ENCODE measurements at places on chromosomes 4 and X.
A peak's percentile ranks its signal among the peaks of the same experiment; 100 is the strongest.

GRCh38 chrX:74259885-74260491 lies 44.0 kb upstream of the ZCCHC13 start:
- H3K4me1 ChIP-seq: no peaks in the 10 kb centered on the region
- no peak overlapping the region for H3K4me3 ChIP-seq
- H3K27me3 ChIP-seq: no peaks in the 10 kb centered on the region
- H3K27ac ChIP-seq: no peak overlapping the region
- H3K36me3 ChIP-seq: no peaks in the 10 kb centered on the region
- DNase-seq: no peak

- H3K36me3 ChIP-seq: no peaks in the 10 kb centered on the region
- no peaks in the 10 kb centered on the region for H3K27me3 ChIP-seq
- no peak for DNase-seq
- H3K4me1 ChIP-seq: no peaks in the 10 kb centered on the region
- H3K27ac ChIP-seq: no peak overlapping the region
- H3K4me3 ChIP-seq: no peak overlapping the region
Observed at GRCh38 chr4:100428051-100428450, 89.8 kb downstream of the EMCN start.

DNA sequence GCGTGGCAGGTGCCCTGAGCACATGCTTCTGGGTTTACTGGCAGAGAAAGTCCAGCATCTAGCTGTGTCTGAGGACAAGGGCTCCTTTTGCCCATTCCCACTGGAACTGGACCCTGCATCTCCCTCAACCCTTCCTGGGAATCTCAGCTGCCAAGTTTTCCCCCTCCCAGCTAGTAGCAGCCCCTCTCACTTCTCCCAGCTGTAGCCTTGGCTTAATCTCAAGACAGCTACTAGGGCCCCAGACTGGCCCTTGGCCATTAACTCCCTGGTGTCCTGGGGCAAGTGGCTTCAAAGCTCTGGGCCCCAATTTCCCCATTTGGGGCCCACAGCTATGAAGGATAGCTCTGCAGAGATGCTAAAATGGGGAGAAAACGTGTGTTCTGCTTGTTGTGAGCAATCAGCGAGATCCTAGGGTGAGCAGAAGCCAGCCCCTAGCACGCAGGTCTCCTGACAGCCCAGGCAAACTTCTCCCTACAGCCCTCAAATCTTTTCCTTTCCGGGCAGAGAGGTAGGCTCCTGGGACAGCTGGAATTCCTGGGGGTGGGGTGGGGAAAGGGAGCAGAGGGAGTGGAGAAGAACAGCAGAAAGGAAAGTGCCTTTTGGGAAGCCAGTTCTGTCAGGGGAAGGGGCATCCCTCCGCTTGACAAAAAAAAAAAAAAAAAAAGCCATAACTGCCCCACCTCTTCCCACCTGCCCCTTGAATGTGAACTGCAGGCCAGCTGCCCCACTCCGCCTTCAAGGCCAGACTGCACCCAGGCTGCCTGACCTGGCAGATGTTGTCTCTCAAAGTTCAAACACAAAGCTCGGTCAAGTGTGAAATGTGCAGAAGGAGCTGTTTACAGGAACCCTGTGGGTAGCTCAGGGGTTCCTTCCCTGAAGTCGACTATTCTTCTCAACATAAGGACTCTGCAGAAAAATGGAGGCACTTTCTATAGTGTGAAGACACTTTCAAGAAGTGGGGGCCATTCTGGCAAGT lies 16.6 kb downstream of the FGD1 start:
- peak overlapping the region; percentile 17 for H3K27ac ChIP-seq
- no peak for DNase-seq
- no peaks in the 10 kb centered on the region for H3K36me3 ChIP-seq
- H3K4me3 ChIP-seq: no peak overlapping the region
- no peaks in the 10 kb centered on the region for H3K4me1 ChIP-seq
- H3K27me3 ChIP-seq: no peaks in the 10 kb centered on the region

- H3K27me3 ChIP-seq: no peaks in the 10 kb centered on the region
- no peaks in the 10 kb centered on the region for H3K36me3 ChIP-seq
- no peak overlapping the region for H3K4me3 ChIP-seq
Observed at GRCh38 chrX:10884246-10884645, 226.9 kb upstream of the HCCS start.

DNA sequence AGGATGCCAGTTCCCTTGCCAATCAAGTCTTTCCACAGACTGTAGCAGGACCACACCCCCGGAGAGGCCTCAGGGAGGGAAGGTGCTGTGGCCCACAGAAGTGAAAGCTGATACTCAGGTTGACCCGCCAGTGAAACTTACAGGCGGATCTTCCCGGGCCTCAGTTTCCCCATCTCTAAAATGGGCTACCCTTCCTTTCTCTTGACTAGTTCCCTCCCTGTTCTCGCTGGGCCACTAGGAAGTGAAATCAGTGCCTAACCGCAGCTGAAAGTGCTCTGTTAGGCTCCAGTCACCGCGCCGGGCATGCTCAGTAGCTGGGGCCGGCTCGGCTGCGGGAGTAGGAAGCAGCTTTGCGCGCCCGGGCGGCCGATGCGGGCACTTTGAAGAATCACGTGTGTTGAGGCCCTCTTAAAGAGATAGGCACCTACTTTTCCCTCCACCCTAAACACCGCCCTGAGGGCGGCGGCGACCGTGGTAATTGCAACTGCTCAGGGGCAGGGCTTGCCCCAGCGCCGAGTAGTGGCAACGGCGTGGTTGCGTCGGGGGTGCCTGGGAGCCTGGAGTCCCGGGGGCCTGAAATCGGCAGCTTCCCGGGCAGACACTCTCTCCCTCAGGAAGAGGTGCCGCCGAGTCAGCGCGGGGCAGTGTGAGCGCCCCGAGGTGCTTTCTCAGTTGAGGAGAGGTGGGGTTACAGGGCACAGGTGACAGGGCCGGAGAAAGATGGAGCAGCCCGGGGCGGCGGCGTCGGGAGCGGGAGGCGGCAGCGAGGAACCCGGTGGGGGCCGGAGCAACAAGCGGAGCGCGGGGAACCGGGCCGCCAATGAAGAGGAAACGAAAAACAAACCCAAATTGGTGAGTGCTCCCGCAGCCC lies at the start of gene DIAPH2:
Gene DIAPH2, plus strand, starts transcription at position 504 of the 871 bp plus-strand sequence.
- H3K27me3 ChIP-seq: no peaks in the 10 kb centered on the region
- H3K4me1 ChIP-seq: no peaks in the 10 kb centered on the region
- peak; percentile 82 for DNase-seq
- peak within 1 kb of the TSS; percentile 68 for H3K4me3 ChIP-seq

- H3K36me3 ChIP-seq: no peaks in the 10 kb centered on the region
- H3K4me3 ChIP-seq: no peak overlapping the region
- H3K27ac ChIP-seq: no peak overlapping the region
Observed at GRCh38 chr4:1321486-1321885, 25.5 kb upstream of the UVSSA start.

- H3K4me1 ChIP-seq: no peaks in the 10 kb centered on the region
- no peaks in the 10 kb centered on the region for H3K27me3 ChIP-seq
- no peak overlapping the region for H3K4me3 ChIP-seq
- DNase-seq: no peak
Observed at GRCh38 chr4:183635741-183636140, 23.2 kb downstream of the RWDD4 start.

- no peaks in the 10 kb centered on the region for H3K27me3 ChIP-seq
- no peak for DNase-seq
Observed at GRCh38 chrX:18098763-18099162, 121.9 kb downstream of the BEND2 start.

DNA sequence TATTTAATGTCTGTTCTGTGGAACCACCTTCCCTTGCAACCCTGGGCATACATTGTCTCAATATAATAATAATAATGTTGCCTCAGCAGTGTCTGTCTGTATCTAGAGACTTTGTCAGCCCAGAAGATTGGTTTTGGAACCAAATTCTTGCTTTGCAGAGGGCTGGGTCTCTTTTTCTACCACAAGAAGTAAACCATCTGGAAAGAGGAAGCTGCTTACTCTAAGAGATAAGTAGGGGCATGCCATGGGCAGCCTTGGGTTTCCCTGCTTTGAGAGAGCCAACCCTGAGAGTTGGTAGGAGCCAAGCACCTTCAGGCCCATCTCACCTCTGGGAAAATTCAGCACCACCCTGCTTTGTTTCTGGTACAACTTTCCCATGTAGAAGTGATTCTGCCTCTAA lies 27.0 kb downstream of the TMEM31 start:
- no peak for DNase-seq
- no peaks in the 10 kb centered on the region for H3K36me3 ChIP-seq
- H3K4me1 ChIP-seq: no peaks in the 10 kb centered on the region

DNA sequence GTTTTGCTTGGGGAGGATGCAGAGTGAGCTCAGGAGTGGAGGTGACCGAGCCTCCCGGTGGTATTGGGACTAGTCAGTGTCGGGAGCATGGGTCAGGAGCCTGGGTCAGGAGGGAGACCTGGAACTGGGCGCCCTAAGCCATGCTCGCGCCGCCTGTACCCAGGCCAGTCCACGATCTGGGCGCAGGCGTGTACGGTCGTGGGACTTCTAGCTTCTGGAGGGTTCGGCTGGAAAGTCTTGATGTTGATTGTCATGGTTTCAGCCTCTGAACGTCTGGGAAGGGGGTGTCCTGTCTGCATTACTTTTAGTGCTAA lies 244 bp downstream of the EIF2S3 start:
- no peaks in the 10 kb centered on the region for H3K27me3 ChIP-seq
- no peaks in the 10 kb centered on the region for H3K4me1 ChIP-seq
- no peak overlapping the region for H3K4me3 ChIP-seq
- no peaks in the 10 kb centered on the region for H3K36me3 ChIP-seq
- DNase-seq: no peak

- no peaks in the 10 kb centered on the region for H3K27me3 ChIP-seq
- no peak overlapping the region for H3K4me3 ChIP-seq
- no peaks in the 10 kb centered on the region for H3K4me1 ChIP-seq
Observed at GRCh38 chr4:139005774-139006173, 9.8 kb upstream of the NOCT start.

DNA sequence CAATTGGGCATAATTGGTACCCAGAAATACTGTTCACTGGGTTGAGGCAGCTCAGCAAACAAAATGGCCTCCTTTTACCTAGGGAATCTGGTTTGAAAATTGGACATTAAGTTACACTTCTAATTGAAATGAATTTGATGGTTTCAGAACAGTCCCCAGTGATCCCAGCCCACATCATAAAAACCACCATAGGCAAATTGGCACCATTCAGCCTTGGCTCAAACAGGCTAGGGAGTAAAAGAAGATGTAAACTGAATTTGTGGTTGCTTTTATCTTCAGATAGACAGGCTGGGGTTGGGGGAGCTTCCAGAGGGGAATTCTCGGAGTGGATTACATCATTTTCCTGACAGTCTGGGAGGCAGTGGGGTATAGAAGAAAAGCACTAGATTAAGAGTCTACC lies 576.5 kb downstream of the MID1IP1 start:
- DNase-seq: no peak
- no peak overlapping the region for H3K4me3 ChIP-seq
- no peaks in the 10 kb centered on the region for H3K36me3 ChIP-seq
- H3K27me3 ChIP-seq: no peaks in the 10 kb centered on the region
- H3K4me1 ChIP-seq: no peaks in the 10 kb centered on the region

- H3K27me3 ChIP-seq: no peaks in the 10 kb centered on the region
- H3K36me3 ChIP-seq: no peaks in the 10 kb centered on the region
- no peaks in the 10 kb centered on the region for H3K4me1 ChIP-seq
- no peak overlapping the region for H3K27ac ChIP-seq
Observed at GRCh38 chrX:915427-916229, 285.0 kb downstream of the SHOX start.

GRCh38 chr4:48556268-48556667 lies 66.2 kb downstream of the ZAR1 start:
- no peak overlapping the region for H3K27ac ChIP-seq
- peaks cover 96% of the 10 kb centered on the region for H3K36me3 ChIP-seq
- H3K27me3 ChIP-seq: no peaks in the 10 kb centered on the region
- H3K4me1 ChIP-seq: no peaks in the 10 kb centered on the region
- no peak for DNase-seq

GRCh38 chr4:147594578-147594977 lies 22.6 kb upstream of the TMEM184C start:
- H3K27me3 ChIP-seq: no peaks in the 10 kb centered on the region
- no peaks in the 10 kb centered on the region for H3K36me3 ChIP-seq
- no peak overlapping the region for H3K4me3 ChIP-seq
- no peaks in the 10 kb centered on the region for H3K4me1 ChIP-seq
- no peak for DNase-seq

- no peaks in the 10 kb centered on the region for H3K27me3 ChIP-seq
- DNase-seq: no peak
- no peaks in the 10 kb centered on the region for H3K36me3 ChIP-seq
- no peak overlapping the region for H3K27ac ChIP-seq
- H3K4me3 ChIP-seq: no peak overlapping the region
Observed at GRCh38 chr4:3447431-3448395, 5.9 kb downstream of the HGFAC start.

Data from Peyer's patch (tissue), 4 donors.